Activated CD4-positive, CD25-positive, alpha-beta regulatory T cell treated with anti-CD3 and anti-CD28 coated beads, Interleukin-2, amount 50 U/mL, for 72 hours (primary cell): ENCODE measurements at places on chromosomes 12 and 14.

GRCh38 chr14:90820958-90821357 lies 4.7 kb upstream of the TTC7B start:
- peak; percentile 77 for DNase-seq

- DNase-seq: no peak
These were observed 141.8 kb upstream of the G2E3 start for GRCh38 chr14:30417121-30417520.

GRCh38 chr12:57606821-57607220 lies 2.2 kb downstream of the DTX3 start:
- DNase-seq: no peak

GRCh38 chr12:88816201-88816600 lies 235.9 kb upstream of the KITLG start:
- DNase-seq: no peak

DNA sequence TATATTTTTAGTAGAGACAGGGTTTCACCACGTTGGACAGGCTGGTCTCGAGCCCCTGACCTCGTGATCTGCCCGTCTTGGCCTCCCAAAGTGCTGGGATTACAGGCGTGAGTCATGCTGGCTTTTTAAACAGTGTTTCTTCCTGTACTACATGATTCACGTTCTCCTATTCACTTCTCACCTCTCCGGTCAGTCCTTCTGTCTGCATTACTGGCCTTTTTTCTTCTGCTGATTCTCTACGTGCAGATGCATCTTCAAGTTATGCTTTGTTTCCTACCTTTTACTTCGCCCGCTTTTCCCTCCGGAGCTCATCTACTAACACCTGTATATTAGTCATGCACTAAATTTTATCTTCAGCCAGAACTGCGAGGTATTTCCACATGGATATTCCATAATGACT lies 296.2 kb upstream of the FLRT2 start:
- DNase-seq: no peak

- DNase-seq: no peak
These were observed 64.3 kb downstream of the DAD1 start for GRCh38 chr14:22524784-22525161.

DNA sequence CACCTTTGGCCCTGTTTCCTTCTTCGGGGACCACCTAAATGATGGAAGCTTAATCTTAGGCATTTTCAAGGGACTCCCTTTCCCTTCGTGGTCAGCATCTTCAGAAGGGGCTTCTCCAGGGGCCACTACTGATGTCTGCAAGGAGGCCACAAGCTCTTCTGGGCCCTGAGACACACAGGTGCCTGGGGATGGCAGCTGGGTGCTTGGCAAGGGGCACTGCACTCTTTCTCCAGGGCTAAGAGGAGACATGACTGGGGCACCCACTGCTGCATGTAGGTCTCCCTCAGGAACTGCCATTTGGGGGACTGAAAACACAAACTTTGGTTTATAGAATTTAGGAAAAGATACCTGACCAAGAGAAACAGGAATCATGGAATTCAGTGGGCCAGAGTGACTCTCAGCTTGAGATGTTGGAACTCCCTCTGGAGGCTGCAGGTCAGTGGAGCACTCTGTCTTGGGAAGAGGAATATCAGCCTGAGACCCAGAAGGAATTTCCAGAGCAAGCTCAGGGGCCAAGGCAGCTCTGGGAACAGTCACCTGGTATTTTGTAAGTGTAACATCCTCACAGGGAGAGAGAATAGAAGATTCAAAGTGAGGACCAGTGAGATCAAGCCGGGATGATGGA lies 16.0 kb downstream of the PLD4 start:
- DNase-seq: no peak

- DNase-seq: no peak
These were observed 42.1 kb upstream of the CTDSP2 start for GRCh38 chr12:57888409-57889157.

GRCh38 chr14:31926652-31927347 lies 150.3 kb upstream of the ARHGAP5 start:
- no peak for DNase-seq

- DNase-seq: no peak
These were observed 1.4 kb downstream of the GNS start for GRCh38 chr12:64757771-64758170.

DNA sequence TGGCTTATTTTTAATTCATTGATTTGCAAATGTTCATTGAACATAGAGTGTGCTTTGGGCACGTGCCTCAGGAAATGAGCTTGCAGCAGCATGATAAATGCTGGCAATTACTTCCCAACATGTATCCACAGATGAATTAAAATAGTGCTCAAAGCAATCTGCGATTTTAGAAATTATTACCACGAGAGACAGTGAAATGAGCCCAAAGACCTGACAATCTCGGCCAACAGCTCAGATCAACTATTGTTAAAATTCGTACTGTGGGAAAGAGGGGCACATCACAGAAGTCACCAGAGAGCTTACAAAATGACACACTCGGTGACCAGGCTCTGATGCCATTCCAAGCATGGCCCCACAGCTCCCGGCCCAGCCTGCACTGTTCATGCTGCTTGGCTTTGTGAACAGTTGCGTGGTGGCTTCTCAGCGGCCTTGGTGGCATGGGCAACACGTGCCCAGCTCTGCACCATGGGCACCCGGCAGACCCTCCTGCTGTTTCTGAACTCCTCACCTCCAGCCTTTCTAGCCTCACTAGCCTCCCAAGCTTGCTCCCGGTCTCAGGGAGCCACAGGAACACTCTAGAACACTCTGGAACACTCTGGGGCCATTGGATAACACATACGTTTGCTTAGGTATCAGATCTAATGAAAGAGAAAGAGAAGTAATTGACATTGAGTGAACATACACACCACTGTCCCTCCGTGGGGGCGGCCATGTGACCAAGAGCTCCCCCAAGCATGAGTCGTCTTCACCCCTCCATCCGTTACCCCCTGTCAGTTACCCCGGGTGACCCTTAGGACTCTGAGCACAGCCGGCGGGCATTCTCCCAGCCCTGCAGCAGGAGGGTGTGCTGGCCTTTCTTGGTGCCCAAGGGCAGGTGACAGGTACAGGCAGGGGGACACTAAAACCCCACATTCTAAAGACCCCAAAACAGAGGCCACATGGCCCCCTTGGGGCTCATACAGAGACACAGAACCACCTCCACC lies 28.0 kb downstream of the RIMBP2 start:
- no peak for DNase-seq

DNA sequence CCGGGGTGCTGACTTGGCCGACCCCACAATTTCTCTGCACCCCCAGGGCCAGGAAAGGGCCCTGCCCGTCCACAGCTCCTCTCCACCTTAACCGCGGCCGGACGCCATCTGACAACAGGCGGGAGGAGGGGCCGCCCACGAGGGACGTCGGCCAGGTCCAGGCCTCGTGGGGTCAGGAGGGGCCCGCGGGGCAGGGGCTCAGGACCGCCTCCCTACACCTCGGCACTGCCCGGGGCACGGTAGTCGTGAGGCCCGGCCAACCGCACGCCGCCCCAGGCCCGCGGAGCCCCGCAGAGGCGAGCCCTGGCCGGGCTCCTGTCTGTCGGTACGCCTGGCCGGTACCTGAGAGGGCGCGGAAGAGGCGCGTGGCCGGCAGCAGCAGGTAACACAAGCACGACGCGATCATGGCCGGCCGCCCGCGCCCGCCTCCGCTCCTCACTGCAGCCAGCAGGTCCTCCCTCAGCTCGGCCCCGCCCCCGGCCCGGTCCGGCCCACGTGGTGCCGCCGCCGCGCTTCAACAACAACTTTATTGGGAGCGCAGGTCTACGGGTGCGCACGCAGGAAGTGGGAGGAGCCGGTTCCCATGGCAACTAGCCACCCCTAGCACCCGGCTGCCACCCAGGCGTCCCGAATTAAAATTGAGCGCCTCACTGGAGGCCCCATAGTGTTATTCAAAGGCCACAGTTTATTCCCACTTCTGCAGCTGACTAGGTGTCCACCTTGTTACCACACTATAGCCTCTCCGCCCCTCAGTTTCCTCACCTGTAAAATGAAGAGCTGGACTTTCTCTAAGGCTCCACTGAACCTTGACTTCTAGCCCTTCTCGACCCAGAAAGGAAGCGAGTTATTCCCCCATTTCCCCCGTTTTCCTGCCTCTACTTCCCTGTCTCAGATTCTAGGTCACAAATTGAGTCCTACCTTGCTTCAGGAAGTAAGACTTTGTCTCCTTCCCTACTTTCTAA lies at the start of gene ANGEL1:
ANGEL1 (minus strand) TSS at position 461 of the 962 bp plus-strand sequence; CDS start at position 406, 55 bp downstream.
- peak; percentile 98 for DNase-seq

GRCh38 chr14:59406454-59407245 lies 58.5 kb downstream of the GPR135 start:
- no peak for DNase-seq

- DNase-seq: no peak
These were observed 14.3 kb upstream of the RIC8B start for GRCh38 chr12:106760184-106760531.

DNA sequence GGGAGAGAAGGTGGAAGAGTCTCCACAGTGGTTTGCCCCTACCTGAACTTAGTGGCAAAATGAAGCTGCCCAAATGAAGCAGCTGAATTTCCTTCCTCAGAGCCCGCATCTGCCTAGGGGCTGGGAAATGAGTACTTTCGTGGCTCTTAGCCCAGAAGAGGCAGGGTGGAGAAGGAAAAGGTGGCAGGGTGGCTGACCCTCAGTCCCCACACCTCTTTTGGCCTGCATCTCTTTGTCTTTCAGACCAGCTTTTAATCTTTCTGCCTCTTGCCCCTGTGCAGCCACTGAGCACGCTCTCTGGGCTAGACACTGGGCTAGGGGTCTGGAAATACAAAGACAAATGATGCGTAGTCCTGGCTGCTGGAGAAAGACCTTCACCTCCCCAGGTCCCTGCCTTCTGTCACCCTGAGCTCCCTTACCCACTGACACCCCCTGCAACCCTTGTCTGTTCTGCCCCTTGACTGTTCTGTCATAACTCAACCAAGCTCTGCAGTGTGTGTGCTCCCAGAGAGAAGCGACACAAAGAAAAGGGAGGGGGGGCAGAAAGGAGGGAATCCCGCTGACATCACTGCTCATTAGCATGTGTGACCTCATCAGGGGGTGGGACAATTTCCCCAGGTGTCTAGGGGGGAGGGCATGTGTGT lies 371 bp upstream of the REM2 start:
- no peak for DNase-seq

GRCh38 chr14:55353686-55354467 lies 57.8 kb downstream of the ATG14 start:
- DNase-seq: no peak

- DNase-seq: no peak
These were observed 7.6 kb upstream of the ARID2 start for GRCh38 chr12:45721954-45722353.

DNA sequence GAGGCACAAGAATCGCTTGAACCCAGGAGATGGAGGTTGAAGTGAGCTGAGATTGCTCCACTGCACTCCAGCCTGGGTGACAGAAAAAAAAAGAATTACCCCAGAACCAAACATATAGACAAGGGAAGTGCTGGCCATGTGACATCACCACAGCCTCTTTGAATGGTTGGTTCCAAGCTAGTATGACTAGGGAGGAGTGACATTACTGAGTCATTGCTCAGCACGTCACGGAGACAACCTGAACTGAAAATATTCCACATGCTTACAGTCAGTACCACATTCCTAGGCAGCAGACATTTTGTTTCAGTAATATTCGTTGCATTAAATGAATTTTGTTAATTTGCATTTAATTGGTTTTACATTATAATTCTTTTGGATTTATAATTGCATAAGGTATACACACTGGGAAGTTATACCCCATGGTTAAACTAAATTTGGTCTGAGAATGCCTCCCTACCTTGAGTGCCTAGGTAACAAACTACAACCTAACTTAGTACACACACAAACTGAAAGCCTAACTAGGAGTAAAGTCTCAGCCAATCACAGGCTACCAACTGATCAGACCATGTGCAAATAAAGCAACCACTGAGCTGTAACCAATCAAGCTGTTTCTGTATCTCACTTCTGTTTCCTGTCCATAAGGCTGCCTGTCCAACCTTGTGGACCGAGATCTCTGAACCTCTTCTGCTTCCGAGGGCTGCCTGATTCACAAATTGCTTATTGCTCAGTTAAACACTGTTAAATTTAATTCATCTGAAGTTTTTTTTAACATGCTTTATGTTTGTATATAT lies 164.4 kb downstream of the CAND1 start:
- DNase-seq: no peak

- DNase-seq: no peak
These were observed 17.7 kb downstream of the SBNO1 start for GRCh38 chr12:123346946-123347345.

DNA sequence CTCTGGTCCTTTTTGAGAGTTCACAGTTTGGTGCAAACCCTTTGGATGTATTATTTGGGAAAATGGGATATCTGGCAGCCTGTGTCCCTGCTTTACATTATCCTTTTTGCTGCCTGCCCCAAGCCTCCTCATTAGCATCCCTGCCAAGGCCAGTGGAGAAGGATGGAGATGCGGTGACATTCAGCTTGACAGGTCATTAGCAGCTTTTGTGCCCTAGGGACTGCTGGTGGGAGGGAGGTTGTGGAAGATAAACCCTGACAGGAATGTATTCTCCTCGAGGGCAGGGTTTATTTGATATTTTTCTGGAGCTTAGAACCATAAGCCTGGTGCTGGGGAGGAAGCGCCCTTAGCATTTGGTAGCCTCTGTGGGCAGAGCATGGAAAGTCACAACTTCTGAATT lies 49.3 kb downstream of the PTPN11 start:
- DNase-seq: no peak

DNA sequence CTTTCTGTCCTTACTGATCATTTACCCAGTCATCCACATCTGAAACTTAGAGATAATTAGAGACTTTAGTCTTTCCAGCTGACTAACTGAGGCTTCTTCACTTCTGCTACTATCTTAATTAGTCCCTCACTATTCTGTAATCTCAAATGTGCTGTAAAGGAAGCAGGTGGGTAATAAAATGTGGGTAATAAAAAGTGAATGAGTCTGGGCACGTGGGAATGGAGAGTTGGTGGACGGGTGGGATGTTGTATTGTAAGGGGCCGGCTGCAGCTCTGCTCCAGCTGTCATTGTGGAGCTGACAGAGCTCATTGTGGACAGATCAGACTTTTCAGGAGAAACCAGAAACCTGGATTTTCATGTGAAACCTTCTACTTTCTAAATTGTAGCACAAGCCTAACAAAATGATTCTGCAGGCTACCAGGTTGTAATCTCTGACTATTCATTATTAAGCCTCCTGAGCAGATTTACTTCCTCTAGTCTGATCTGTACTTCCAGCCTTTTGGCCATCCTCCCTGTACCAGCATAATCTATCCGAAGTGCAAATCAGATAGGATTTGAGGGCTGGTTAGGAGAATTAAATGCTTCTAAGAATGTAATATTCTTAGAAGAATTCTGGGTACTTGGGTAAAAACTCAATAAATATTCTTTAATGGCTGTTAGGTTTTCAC lies 42.0 kb upstream of the BMAL2 start:
- DNase-seq: no peak
